ENCODE measurements at places on chromosomes 5 and 9.
A peak's percentile ranks its signal among the peaks of the same experiment; 100 is the strongest.

GRCh38 chr9:88791105-88791805, 200.0 kb upstream of the S1PR3 start:
- no peak for DNase-seq

DNA sequence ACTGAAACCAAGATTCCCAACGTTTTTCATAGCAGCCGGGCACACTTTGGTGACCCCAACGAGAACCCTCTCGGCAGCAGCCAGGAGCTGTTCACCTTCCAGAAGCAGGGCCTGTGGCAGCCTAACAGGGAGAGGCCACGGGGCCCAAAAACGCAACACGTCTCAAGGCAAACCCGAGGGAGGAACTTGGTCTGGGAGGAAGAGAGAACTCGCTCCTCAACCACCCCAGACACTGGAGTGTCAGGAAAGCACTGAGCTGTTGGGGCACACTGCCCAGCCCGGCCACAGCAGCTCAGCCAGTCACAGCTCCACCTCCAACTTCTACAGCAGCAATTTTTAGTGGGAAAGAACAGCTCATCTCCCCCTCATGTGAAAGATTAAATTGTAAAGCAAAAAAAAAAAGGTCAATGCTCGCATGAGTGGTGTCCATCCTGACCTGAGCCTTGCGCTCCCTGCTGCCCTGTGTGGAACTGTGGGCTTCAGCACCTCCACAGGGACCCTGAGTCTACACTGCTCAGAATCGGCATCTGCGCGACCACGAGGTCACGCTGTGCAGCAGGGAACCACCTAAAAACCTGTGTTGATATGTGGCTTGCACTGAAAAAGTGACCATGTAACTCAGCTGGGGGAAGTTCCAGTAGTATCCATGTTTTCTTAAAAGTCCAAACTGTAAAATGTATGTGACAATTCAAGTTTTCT, 55.0 kb downstream of the IPPK start:
- no peak for DNase-seq

DNA sequence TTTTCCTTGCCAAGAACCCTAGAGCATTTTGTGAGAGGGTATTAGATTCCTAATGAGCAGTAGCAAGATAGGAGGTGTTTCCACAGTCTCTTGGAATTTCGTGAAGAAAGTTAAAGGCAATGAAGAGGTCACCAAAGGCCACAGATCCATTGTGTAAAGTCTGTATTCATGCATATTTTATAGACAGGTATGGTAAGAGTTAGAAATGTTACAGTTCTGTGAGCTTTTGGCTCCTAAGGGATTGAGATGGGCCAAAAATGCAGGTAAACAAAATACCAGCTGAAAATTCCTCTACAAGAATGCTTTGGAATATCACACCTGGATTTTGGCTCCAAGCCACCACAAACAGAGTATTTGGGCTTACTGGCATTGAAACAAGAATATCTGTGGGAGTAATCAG, 47.4 kb upstream of the FST start:
- DNase-seq: no peak

GRCh38 chr5:39076101-39076756, 2.0 kb upstream of the RICTOR start:
- no peak for DNase-seq

- no peak for DNase-seq
Observed at GRCh38 chr5:19734776-19735175, 253.2 kb downstream of the CDH18 start.

- peak; percentile 23 for DNase-seq
Observed at GRCh38 chr9:77455312-77455927, 192.7 kb downstream of the GNA14 start.

DNA sequence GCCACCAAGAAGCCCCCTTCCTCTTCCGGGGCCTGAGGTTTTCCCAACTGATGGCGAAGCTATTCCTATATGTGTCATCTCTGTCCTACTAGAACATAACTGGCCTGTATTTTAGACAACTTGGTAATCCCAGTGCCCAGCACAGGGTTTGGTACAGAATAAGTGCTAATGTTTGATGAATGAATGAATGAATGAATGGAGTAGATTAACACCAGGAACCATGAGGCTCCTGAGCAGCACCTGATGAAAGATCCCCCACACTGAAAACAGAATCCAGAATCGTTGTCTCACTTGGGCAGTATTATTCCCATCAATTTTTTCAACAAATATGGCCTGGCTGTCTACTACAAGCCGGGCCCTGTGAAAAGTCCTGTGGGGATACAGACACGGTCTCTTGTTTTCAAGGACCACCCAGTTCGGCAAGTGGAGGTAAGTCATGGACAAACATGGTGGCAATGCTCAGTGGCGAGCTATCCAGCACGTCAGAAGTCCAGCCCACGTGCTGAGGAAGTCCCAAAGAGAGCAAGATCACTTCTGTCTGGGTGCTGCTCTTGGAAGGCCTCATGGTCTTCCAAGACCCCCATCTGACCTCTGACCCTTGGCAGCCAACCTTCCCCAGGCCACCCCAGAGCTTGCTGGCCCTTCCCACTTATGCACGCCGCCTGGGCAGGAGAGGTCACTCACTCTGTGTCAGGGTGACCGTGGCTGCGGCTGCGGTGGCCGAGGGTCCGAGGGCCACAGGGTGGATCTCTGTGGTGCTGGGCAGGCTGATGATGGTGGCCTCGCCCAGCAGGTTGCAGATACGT, 1.0 kb downstream of the NAIF1 start:
- DNase-seq: no peak

DNA sequence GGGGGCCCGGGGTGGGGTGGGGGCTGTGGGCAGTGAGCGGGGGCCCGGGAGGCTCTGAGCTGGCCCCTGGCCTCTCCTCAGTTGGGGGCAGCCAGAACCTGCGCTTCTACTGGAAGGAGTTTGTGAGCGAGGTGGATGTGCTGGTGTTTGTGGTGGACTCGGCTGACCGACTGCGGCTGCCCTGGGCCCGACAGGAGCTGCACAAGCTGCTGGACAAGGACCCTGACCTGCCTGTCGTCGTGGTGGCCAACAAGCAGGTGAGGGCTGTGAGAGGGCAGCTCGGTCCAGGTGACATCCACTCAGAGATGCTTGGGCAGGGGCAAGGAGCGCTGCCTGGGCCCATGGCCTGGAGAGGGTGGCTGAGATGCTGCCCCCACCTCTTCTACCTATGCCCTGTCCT, 3.4 kb downstream of the ARL10 start:
- no peak for DNase-seq

DNA sequence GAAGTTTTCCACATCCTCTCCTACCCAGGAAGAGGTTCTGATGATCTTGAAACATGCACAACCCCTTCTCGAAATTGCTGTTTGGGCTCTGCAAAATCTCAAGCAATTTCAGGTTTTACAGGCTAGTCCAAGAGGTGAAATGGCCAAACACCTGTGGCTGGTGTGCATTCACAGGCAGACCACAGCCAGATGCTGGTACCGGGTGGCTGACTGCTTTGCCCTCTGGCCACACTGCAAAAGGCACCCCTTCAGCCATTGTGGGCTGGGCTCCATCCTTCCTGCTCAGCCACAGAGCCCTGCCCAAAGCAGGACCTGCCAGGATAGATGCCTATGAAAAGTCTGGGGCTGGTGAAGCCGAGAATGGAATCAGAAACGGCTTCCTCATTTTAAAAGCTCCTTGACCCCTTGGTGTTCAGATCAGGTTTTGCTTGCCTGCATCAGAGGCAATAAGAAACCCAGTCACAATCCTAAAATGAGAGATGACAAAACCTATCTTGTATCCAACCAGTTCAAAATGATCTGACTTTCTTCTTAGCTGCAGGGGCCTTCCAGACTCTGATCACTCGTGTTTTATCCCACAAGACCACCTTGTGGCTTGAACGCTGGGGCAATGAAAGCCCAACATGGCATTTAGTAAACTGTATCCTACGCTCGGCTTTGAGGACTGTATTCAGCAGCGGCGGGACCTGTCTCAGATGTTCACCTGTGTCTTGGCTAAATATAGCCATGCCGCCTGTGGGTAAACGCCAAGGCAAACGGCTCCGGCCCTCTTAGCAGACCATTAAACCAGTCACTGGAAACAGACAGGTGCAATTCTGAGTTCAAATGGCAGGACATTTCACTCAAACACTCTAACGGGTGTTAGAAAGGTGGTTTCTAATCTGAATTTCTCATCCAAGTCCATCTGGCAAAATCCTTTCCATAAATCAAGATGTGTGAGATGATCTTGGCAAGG, 49.6 kb downstream of the EPB41L4B start:
- DNase-seq: no peak

- DNase-seq: no peak
Observed at GRCh38 chr5:147490989-147491388, 18.9 kb downstream of the DPYSL3 start.

DNA sequence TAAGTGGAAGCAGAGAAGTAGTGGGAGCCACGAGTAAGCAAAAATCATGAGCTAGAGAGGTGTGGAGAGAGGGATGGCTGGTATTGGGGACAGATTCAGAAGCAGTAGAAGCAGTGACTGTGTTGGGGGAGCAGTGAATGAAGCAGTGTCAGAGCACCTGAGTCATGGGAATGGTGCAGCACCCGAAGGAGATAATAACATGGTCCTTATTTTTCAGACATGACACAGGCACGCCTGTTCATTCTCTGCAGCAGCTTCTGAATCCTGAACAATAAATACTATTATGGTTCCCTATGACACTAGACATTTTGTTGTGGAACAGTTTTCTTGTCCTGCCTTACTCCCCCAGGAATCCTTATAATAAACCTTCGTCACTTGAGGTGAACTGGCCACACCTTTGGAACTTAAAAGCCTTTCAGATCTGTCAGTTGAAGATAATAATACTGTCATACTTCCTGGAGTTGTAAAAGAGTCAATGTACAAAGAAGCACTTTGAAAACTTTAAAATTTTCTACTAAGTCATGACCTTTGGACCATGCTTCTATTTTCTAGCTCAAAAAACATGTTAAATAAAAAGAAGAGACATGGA, 7.0 kb upstream of the RASA1 start:
- DNase-seq: no peak

- no peak for DNase-seq
Observed at GRCh38 chr5:137896560-137896959, 7.3 kb downstream of the PKD2L2 start.

Measured in CD4-positive, alpha-beta T cell treated with Interleukin-15 for 4 hours (primary cell).